ENCODE measurements at places on chromosomes 7 and 10.
A peak's percentile ranks its signal among the peaks of the same experiment; 100 is the strongest.

GRCh38 chr7:142438235-142438922 is 180.5 kb upstream of the PRSS58 start:
- DNase-seq, result peak; percentile 46

DNA sequence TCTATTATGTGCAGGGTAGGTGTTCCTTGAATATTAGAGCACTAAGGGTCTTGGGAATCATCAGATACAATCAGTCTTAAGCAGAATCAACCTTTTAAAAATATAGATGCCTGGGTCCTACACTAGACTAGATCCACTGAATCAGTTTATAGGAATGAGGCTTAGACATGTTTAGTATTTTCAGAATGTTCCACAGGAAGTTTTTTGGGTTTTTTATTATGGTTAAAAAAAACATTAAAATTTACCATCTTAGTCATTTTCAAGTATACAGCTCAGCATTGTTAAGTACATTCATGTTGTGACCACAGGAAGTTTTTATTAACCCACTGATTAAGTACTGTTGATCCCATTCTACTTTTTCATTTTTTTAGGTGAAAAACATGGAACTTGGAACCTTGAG is 135.7 kb downstream of the LCOR start:
- no peak for DNase-seq

DNA sequence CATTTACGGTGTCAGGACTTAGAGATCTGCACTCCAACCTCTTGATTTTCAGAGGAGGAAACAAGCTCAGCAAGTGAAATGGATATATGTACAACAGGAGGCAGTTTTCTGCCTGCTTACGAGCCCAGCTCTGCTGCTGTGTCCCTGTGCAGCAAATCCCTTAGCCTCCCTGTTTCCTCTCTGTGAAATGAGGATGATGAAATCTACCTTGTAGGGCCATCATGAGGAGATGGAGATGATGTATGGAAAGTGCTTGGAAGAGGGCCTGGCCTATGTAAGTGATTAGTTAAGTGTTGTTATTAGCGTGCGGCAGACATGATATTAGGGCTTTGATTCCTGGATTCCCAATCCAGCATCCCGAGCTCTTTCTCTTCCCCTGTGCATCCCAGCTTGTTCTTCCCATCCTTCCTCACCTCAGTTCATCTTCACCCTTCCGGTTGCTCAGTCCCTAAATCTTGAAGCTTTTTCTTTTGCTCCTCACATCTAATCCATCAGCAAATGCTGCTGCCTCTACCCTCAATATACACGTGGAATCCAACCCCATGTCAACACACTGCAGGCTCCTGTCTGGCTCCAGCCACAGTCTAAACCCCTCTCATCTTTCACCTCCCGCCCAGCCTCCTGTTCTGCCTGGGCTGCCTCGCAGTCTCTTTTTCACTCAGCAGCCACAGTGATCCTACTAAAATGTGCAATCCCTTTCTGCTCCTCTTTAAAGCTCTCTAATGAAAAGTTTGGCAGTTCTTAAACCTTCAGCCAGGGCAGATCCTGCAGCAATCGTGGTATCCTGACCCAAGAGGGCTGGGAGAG is 113.8 kb downstream of the MARCHF5 start:
- DNase-seq, result no peak

- no peak for DNase-seq
Observed at GRCh38 chr10:76618171-76618570, 1019.4 kb downstream of the KCNMA1 start.

- DNase-seq, result peak; percentile 70
Observed at GRCh38 chr7:98021588-98022351, 31.8 kb upstream of the OCM2 start.

DNA sequence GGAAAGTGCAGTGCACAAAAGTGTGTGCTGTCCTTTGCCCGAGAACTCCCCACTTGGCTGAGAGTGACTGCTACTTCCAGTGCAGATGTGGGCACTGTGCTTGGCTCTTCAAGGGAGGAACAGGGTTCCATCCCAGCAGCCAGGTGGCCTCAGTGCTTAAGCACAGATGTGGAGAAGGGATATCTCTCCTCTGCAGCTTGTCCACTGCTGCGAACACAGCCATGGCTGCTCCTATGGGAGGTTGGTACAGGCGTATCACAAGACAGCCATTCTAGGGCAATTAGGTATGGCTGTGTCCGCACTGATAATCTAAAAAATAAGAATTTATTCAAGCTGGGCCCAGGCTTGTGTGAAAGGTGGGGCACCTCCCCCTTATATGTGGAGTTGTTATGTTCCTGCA is 66.6 kb downstream of the GLCCI1 start:
- peak; percentile 15 for DNase-seq

- DNase-seq, result no peak
Observed at GRCh38 chr10:29681676-29682448, 47.1 kb upstream of the SVIL start.

- no peak for DNase-seq
Observed at GRCh38 chr10:129029851-129030602, 437.0 kb upstream of the MGMT start.

GRCh38 chr10:99996671-99997648 is 12.8 kb downstream of the DNMBP start:
- peak; percentile 51 for DNase-seq

GRCh38 chr7:90485734-90486316 is 16.4 kb downstream of the PTTG1IP2 start:
- DNase-seq, result no peak

DNA sequence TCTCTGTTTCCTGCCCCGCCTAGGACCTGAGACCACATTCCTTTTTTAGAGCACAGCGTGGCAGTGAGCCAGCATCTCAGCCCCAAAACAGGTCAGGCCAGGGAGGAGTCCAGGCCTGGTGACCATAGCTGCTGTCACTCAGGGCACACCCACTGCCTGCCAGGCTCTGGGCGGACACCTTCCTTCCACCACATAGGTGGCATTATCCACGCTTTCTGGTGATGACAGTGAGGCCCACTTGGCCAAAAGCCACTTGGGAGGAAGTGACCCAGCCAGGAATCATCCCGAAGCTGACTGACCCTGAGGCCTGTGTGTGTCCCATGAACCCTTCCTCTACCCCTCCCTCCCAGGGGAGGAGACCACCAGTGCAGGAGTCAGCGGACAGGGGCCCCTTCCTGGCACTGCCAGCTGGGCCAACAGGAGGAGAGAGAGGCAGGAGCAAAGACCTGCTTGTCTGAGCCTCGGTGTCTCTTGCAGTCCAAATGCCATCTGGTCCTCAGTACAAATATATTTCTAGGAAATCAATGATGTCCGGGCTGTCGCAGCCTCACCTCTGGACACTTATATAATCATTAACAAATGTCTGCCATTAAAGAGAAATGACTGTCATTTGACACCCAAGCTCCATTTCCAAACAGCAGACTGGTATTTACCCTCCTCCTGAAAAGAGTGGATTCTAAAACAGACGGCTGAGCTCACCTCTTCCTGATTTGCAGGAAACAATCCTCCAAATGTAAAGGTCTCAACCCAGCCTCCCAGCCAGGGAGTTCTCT is 63.0 kb downstream of the ABRAXAS2 start:
- DNase-seq, result peak; percentile 62

- peak; percentile 45 for DNase-seq
Observed at GRCh38 chr7:47512481-47513176, 69.3 kb downstream of the TNS3 start.

GRCh38 chr7:140998715-140999114 is 16.0 kb downstream of the MRPS33 start:
- DNase-seq, result no peak

- DNase-seq, result peak; percentile 9
Observed at GRCh38 chr10:23381298-23382040, 36.9 kb upstream of the C10orf67 start.

DNA sequence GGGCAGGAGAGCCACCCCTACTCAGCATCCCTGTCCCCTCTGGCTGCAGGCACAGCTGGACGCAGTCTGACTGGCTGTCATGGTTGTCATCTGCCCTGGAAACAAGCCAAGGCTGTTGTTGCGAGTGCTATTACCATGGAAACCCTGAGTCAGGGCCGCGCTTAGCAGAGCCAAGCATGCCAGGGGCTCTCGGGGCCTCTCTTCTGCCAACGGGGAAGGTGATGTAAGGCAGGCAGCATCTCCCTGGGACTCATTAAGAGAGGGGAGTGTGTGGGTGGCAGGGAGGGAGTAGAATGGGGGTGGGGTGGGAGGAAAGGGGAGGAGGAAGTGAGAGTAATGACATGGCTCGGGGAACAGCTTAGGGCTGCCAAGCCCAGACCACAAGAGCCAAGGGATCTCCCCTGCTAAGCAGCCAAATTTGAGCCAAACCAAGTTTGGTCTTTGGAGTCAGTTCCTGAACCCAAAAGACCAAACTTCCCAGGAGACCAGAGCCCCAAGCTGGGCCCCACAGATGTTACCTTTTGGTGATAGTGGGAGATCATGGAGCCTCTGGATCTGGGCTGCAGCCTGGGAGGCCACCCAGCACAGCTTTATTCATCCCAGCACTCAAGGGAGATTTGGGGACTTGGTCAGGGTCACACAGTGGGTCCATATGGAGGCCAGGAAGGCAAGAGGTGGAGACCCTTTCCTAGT is 67.6 kb downstream of the TMEM130 start:
- no peak for DNase-seq

- no peak for DNase-seq
Observed at GRCh38 chr7:94378356-94378755, 16.3 kb upstream of the COL1A2 start.

- no peak for DNase-seq
Observed at GRCh38 chr7:130951976-130952876, 218.2 kb upstream of the KLF14 start.

All from T47D (cell line).